Kidney epithelial cell (primary cell): ENCODE measurements at places on chromosomes 2 and 18. TPM values are rescaled to one million over a fixed set of nuclear protein-coding genes. Genes with fewer than 3 reads are reported as not detected.

TMEM178A gene
- total RNA-seq = 1.7 and 2.8 TPM in 2 replicates

DNA sequence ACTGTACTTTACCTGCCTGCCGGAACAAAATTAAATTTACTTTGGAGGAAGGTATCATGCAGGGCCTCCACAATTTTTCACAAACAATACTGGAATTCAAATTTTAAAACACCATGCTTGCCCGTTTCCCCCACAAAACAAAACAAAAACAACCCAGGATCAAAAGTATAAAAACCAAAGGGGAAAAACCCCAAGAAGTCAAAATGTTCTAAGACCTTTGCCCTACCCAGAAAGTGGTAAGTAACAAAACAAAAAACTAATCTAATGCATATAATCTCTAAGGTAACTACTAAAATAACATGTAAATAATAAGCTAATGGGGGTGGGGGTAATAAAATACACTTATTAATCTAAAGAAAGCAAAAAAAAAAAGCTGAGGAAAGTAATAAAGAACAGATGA lies 60.5 kb downstream of the CUL3 start:
- DNase-seq = no peak

TNFRSF11A gene
- 0.42 and 4.4 TPM in 2 replicates for total RNA-seq

PROKR1 gene
- total RNA-seq = not detected in 2 replicates

SOCS6 gene
- 24.5 and 26.0 TPM in 2 replicates for total RNA-seq

- no peak for DNase-seq
Measured at GRCh38 chr2:116435648-116436047, 1378.8 kb upstream of the DDX18 start.

MYL12A gene
- total RNA-seq = 857 and 948 TPM in 2 replicates
